ENCODE measurements at places on chromosomes 16 and 17.

DNA sequence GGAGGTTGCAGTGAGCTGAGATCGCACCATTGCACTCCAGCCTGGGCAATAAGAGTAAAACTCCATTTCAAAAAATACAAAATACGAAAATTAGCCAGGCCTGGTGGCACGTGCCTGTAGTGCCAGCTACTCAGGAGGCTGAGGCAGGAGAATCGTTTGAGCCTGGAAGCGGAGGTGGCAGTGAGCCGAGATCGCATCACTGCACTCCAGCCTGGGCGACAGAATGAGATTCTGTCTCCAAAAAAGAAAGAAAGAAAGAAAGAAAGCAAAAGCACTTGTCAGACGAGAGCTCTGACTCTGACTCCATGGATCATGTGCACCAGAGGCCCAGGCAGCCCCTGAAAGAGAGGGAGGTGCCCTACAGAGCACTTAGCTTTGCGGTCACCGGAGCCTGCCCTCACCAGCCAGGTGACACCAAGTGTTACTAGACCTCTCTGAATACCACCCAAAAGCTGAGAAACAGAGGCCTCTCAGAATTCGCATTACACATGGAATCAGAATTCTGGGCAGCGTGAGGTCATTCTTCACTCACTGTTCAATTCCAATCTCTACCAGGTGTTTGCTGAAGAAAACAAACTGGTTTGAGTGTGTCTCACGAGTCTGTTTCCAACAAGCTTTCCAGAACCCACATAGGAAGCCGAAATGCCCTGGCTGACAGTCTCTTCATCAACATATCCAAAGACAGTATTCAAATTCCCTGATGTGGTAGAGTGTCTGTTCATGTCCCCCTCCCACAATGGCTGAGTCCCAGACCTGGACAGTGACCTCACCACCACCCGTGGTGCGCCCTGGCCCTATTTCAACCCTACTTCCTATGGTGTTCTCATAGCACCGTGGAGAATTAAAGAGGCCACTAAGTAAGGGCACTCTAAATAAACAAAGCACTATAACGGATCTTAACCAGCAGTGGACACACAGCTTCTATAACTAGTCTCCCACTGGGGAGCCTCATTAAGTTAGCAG lies 1.5 kb downstream of the FLCN start:
- no peak for DNase-seq

- no peak for DNase-seq
Observed at GRCh38 chr16:22370038-22370820, 4.2 kb downstream of the CDR2 start.

DNA sequence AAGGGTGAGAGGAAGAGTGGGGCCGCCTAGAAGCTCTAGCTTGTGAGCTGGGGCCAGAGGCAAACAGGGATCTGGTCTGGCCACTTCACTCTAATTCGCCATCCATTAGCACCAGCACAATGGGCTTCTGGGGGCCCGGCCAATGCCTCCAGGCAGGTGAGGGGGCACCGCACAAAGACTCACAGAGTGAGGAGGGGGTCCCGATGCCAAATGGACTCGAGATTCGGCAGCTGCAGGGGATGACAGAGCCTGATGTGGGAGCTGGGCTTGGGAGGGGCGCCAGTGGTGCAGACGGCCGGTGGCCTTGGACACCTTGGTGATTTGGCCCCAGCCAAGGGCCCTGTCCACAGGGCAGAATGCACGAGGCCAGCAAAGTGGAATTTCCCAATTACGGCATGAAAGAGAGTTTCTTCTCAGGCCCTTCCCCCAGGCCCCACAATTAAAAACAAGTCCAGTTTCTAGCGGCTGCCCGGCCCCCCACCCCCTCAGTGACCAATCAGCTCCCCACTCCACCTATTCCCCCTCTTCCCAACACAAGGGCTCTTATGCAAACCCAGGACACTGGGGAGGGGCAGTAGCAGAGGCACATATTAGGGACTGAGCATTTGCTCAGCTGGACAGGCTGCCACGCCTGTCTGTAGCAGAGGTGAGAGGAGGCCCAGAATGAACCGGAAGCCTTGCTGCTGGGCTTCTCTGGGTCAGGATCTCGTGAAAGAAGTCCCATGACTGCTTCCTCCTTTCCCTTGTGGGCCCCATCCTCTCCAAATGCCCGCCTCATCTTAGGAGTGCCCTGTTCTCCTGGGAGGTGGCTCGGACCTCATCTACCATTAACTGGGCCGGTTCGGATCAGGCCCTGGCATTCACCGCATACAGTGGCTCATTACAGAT lies 39.4 kb upstream of the MTSS2 start:
- DNase-seq, result no peak

DNA sequence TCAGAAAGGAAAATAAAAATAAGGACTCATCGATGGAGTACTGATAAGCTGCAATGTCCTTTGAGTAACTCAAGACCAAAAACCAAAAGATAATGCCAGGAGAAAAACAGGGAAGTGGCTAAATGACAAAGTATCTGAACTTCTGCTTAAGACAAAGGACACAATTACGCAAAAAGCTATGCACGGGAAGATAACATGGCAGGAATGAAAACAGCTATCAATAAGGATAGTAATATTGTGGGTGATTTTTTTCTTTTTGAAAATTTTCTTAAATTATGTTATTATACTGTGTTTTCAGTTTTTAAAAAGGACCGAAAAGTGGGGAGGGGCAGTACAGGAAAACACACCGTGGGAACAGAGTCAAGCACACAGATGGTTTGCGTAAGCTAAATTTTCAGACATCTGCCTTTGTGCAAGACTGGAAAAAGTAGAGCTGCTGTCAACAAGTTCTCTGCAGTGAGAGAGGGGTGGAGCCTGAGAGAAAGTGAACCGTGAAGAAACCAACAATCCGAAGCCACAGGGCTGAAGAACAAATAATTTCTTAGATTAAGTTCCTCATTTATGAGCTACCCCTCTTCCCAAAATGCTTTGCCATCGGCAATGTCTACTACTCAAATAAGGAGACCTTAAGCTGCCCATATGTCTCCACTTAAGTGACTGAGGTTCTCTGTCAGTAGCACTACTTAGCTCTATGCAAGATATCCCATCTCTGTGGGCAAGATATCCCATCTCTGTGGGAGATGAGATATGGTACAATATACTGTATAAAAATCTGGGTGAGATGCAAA lies 99.9 kb upstream of the CORO6 start:
- DNase-seq, result no peak

DNA sequence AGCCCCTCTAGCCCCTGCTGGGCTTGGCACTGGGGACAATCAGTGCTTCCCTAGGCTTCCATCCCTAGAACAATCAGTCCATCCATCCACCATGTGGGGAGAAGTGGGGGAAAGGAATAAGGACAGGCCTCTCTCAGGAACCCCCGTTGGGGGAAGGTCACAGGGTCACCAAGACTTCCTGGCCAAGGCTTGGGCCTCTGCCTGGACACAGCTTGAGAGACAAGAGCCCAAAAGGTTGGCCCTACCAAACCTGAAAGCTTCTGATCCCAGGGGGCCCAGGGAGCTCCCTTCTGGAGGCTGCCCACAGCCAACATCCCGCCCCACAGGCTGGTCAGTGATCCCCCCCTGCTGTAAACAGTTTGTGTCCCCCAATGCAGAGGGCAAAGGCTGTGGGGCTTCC lies 16.2 kb upstream of the MTMR4 start:
- no peak for DNase-seq

DNA sequence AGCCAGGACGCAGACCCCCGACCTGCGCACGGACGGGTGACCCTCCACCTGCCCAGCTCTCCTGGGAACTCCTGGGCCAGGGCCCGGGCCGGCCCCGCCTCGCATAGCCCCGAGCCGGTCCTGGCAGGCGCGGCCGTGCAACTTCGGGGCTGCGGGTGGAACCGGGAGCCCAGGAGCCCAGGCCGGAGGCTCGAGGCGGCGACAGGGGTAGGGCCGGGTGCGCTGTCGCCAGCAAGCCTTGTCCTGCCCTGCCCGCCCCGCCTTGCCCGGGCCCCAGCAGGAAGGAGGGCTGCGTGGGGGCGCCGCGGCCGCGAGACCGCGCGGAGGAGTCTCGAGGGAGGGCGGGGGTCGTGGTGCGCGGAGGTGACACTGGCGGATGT lies 408 bp downstream of the LMF1 start:
- no peak for DNase-seq
